ENCODE measurements at places on chromosomes 1 and 21.

DNA sequence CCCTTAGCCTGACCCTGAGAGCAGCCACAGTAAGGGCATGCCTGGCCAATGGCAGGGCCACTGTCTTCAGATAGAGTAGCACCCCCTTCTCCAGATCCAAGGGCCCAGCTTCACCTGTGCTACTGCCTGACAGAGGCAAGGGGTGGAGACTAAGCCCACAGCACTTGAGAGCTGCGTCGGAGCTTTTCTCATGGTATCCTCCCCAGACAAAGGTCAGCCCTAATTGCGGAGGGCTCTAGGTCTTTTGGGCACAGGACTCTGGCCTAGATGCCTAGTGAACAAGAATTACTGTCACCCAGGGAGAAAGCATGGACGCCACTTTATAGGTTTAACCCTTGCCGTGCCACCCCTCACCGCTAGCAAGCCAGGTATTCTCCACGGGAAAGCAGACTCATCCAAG lies 15.1 kb downstream of the KCNC4 start:
- no peak for DNase-seq

- DNase-seq, result no peak
Observed at GRCh38 chr1:50425376-50426107, 2.3 kb upstream of the DMRTA2 start.

DNA sequence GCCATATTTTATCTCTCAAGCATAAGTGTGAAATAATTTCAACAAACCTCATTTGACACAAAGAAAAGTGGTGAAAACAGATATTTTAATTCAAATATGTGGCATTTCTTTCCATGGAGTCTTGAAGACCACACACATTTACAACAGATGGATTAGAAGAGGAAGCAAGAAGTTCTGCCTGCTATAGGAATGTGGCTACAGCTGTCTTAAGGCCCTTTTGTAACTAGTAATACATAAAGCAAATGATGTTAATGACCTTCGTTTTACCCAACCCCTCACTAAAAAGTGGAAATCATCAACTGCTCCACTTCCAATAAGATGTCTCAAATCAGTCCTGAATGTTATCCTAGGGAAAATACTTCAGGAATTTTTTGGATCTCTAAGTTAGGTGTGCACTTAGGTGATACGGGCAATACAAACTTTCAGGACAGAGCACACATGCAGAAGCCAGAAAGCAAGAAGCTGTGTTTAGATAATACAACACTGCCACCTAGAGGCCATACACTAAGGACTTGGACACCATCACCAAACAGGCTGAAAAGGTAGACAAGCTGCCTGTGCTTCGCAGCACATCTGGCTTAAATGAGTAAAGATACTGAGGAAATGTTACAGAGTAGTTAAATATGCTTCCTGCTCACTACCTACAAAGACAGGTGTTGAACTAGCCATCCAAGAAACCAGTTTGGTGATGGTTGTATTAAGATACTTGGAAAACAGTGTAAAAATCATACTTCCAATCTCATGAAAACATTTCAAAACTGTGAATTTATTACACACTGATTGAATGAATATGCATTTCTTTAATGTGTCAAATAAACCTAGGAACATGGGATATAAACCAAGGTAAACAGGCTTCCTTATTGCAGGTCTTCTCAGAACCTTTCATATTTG lies 24.4 kb downstream of the RRAGC start:
- DNase-seq, result no peak

DNA sequence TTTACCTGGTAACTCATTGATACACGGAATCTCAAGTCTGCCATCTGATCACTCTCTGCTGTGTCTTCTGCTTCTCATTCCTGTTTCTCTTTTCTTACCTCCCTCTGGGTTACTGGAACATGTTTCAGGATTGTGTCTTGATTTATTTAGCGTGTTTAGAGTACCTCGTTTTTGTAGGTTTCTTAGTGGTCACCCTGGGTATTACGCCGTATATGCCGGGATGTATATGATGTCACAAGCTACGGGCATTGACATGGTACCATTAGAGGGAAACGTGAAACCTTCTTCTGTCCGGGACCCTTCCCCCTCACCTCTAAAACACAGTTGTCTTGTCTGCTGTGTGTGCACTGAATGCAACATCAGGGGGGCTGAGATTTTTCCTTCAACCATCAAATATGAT lies 2.8 kb downstream of the ACTRT2 start:
- DNase-seq, result no peak

GRCh38 chr21:33799378-33800090 lies 116.1 kb downstream of the ATP5PO start:
- DNase-seq, result no peak

GRCh38 chr1:14968251-14968851 lies 185.2 kb upstream of the TMEM51 start:
- DNase-seq, result no peak

DNA sequence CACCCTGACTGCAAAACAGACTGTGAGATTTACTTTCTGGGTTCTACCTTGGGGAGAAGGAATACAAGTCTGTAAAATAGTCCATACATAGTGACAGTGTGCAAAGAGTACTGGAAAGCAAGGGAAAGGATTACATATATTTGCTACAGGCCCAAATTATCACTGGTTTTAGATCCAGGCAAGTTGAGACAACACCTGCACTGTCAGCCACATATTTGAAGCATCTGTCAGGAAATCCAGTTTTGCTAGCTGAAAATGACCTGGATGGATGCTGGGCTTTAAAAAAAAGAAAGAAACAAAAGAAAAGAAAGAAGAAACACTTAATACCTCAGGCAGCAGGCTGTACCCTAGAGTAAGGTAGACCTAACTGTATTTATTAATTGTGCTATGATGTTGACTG lies 23.9 kb upstream of the SPRR2G start:
- no peak for DNase-seq

DNA sequence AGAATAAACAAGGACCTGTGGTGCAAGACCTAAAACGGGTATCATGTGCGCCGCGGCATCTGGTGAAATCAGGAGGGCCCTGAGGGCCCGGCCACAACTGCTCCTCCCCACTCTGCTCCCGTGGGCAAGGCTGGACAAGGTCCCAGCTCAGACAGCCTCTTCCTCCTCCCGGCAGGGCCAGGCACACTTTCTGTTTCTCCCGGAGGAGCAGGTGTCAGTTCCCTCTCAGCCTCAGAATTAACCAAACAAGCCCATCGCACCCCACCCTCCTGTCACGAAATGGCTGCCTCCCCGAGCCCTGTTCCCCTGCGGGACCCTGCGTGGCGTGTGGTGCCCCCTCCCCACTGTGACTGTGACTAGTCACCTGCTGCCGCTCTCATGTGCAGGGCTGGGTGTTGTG lies 15.2 kb downstream of the PTTG1IP start:
- DNase-seq, result no peak

Data from stimulated activated CD8-positive, alpha-beta memory T cell treated with anti-CD3 and anti-CD28 coated beads, Interleukin-15, amount 100 ng/mL, for 48 hours (primary cell).